Motor neuron (in vitro differentiated cells): ENCODE measurements at places on chromosomes 2 and 18. TPM values are rescaled to one million over a fixed set of nuclear protein-coding genes. Genes with fewer than 3 reads are reported as not detected.

The MTLN gene
- 53.5 and 68.0 TPM in 2 replicates for total RNA-seq

The TRIM43 gene
- total RNA-seq: 0.19 TPM in 1 of 2 replicates, not detected in the other

The HOXD4 gene
- 29.7 and 31.3 TPM in 2 replicates for total RNA-seq

The NEURL3 gene
- not detected in 2 replicates for total RNA-seq

The PLB1 gene
- 0.49 and 0.88 TPM in 2 replicates for total RNA-seq

The SLC4A3 gene
- 1.7 and 2.1 TPM in 2 replicates for total RNA-seq

The CPLX4 gene
- 0.25 TPM in 1 of 2 replicates, not detected in the other for total RNA-seq

The FBLN7 gene
- 1.1 TPM in 2 replicates for total RNA-seq

The LAPTM4A gene
- total RNA-seq: 29.8 and 31.6 TPM in 2 replicates

The RAPGEF4 gene
- total RNA-seq: 14.0 and 14.9 TPM in 2 replicates

The LHCGR gene
- total RNA-seq: 0.38 and 0.87 TPM in 2 replicates

The FAP gene
- total RNA-seq: not detected in 2 replicates

The PLGLB1 gene
- total RNA-seq: 1.8 and 2.5 TPM in 2 replicates

The MC5R gene
- 0.38 and 0.53 TPM in 2 replicates for total RNA-seq

The PSMG2 gene
- total RNA-seq: 58.6 and 59.8 TPM in 2 replicates

The GAL3ST2 gene
- not detected in 2 replicates for total RNA-seq

The PIEZO2 gene
- 2.4 and 2.5 TPM in 2 replicates for total RNA-seq

The KRCC1 gene
- total RNA-seq: 11.4 and 11.6 TPM in 2 replicates

The GPR17 gene
- total RNA-seq: 0.27 and 1.9 TPM in 2 replicates

The SCN7A gene
- total RNA-seq: 1.1 and 1.8 TPM in 2 replicates

The SLC16A14 gene
- total RNA-seq: 0.18 and 0.50 TPM in 2 replicates

The LCT gene
- 0.15 and 0.17 TPM in 2 replicates for total RNA-seq

The LYG2 gene
- total RNA-seq: not detected in 2 replicates

The POTEJ gene
- 0.20 TPM in 1 of 2 replicates, not detected in the other for total RNA-seq

The ANKRD30B gene
- 0.05 TPM in 1 of 2 replicates, not detected in the other for total RNA-seq

The ALLC gene
- not detected in 2 replicates for total RNA-seq
